ENCODE measurements at places on chromosomes 1 and 21. TPM values are rescaled to one million over a fixed set of nuclear protein-coding genes. Genes with fewer than 3 reads are reported as not detected.

- DNase-seq = no peak
Observed at GRCh38 chr1:213523781-213524398, 463.9 kb upstream of the PROX1 start.

Gene STIL
- total RNA-seq = 37.9 TPM

DNA sequence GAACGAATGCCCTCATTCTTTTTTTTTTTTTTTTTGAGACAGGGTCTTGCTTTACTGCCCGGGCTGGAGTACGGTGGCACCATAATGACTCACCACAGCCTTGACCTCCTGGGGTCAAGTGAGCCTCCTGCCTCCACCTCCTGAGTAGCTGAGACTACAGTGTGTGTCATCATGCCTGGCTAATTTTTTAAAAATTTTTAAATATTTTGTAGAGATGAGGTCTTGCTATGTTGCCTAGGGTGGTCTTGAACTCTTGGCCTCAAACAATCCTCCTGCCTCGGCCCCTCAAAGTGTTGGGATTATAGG, 69.4 kb downstream of the ALG14 start:
- DNase-seq = peak; percentile 47

Gene DNAJC16
- total RNA-seq = 11.8 TPM

- DNase-seq = no peak
Observed at GRCh38 chr1:222266223-222267196, 281.4 kb downstream of the HHIPL2 start.

DNA sequence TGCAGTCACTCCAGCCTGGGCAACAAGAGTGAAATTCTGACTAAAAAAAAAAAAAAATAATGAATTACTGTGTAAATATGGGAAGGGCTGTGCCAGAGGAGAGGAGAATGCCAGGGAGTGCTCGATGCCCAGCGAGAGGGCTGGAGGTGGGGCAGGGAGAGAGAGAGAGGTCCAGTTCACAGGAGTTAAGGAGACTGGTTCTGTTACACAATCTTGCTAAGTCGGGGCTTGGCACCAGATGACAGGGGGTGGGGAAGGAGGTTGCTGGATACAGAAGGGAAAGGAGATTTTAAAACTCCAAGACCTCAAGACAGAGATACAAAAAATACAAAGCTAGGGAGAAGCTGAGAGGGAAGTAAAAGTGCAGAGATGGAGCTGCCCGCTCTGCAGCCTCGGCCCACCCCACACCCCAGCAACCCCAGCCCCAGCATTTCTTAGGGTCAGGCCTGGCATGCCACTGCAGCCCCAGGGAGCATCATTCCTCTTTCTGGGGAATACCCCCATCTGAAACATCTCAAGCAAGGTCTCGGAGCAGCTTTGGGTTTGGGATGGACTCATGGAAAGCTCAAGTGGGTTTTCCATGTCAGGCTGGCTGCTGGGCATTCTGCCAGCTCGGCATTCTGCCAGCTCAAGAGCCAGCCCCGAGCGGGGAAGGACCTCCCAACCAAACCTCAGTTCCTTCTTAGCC, 991 bp downstream of the SELENBP1 start:
- DNase-seq = peak; percentile 61

Data from Daoy (cell line).